ENCODE measurements at places on chromosomes 5 and 9.

DNA sequence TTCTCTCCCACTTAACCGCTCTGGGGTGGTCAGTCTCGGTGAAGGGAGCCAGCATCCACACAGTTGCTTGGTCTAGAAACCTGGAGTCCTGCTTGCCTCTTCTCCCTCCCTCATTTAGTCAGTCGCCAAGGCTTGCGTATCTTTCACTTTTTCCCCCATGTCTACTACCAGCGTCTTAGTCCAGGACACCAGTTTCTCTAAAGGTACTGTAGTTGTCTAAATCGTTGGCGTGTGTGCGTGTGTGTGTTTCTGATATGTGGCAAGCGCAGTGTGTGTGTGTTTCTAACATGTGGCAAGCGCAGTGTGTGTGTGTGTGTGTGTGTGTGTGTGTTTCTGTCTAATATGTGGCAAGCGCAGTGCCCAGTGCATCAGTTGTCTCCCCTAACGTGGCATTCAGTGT is 641 bp downstream of the ATP6V1G1 start:
- no peak for DNase-seq

DNA sequence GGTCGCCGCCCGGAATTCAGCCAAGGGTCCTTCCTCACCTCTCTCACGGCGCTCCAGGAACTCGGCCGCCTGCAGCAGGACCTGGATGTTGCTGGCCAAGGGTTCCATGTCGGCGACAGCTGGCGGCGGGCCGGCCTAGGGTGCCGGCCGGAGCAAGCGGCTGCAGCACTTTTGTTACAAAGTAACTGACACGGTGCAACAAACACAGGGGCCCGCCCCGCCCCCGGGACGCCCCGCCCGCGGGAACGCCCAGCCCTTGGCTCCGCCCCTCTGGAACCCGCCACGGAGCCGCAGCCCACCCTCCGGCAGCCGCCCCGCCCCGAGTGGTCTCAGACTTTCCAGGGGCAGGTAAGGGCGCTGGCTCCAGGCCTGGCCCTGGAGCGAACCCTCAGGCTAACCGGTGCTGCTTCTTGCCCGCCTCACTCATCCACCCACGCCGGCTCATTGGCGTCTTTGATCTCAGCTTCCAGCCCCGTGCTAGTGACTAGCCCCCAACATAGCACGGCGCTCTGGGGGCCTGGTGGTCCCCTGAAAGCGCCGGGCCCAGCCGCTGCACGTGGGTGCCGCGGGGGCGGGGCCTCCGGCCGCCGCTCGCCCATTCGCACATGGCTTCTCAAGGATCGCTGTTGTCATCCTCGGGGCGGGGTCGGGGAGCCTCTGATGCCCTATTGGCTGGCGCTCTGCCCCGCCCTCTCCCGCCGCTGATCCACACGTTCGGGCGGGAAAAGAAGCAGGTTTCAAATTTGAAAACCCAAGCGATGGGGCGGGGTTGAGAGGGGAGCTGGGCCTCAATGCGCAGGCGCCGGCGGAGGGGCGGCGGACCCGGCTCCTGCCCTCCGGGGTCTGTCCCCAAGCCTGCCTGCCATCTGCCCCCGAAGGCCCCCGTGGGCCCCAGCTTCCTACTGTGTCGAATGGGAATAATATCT is at the start of gene MXD3:
MXD3 (minus strand) TSS at position 176 of the 926 bp plus-strand sequence; CDS start at position 108, 68 bp downstream.
- DNase-seq, result peak; percentile 97

DNA sequence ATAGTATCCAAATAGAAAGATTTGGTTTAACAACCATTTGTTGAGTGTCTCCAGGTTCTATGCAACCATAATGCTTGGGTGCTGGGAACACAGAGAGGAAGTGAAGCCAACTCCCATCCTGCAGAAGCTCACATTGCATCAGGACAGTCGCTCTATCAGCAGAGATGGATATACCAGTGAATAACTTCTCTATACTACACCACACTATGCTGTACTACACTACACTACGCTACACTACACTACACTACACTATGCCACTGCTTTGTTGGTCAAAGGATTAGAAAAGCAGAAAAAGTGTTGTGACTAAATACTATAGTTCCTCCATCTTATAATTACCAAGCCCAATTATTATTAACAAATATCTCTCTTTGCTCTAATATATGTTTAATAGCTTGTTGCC is 89.2 kb upstream of the PRRC1 start:
- no peak for DNase-seq

DNA sequence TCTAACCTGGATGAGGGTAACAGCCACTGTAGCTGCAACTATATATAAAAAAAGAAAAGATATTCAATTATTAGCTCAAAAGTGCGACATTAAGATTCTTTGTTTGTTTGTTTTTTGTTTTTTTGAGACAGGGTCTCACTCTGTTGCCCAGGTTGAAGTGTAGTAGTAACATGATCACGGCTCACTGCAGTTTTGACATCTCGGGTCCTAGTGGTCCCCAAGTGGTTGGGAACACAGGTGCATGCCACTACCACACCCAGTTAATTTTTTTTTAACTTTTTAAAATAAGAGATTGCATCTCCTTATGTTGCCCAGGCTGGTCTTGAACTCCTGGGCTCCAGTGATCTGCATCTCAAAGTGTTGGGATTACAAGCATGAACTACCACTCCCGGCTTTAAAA is 61.8 kb downstream of the MEF2C start:
- DNase-seq, result no peak

DNA sequence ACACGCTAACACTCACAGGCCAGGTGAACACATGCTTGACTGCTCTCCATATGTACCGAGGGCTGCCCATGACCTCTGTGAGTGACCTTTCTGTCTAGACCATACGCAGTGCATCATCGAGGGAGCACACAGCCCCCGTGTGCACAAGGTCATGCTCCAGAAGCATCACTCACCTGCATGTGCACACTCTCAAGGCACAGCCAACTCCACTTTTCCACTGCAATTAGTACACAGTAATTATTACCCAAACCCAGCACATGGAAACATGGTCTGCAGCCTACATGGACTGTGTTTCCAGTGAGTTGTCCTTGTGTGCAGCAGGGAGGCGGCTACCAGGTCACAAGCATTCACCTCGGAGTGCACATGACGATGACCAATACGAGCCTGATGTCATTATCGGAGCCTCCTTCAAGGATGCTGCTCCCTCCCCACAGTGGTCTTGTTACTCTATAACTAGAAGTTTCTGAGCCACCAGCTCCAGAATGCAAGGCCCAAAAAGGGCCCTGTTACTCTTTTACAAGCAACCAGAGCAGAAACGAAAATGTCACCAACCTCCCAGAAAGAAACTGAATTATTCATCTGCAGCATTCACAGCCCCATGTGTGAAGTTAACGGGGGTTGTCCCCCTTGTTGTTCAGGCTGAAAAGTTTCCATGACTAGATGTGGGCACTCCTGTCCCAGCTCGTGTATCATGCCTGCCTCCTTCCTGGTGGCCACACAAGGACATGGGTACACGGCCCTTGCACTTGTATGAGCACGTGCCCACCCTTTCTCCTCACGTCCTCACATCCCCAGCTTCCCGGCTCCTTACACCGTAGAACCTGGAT is 31.2 kb downstream of the SEMA4D start:
- DNase-seq, result no peak

DNA sequence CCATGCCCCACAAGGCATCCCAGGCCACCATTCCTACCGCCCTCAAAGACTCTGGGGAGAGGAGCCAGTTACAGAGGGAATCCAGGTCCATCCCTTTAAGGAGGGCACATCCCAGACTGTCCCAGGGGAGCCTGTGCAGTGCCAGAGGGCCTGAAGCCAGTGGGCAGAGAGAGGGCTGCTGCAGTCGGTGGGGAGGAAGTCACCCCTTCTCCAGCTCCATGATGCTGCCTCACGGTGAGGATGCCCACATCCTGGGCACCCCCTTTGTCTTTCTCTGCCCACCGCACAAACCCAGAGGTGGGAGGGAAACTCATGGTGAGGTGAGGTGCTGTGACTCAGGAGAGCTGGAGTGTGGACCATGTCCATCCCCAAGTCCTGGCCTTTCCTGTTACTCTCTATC is 26.2 kb upstream of the ANKRD33B start:
- DNase-seq, result no peak

DNA sequence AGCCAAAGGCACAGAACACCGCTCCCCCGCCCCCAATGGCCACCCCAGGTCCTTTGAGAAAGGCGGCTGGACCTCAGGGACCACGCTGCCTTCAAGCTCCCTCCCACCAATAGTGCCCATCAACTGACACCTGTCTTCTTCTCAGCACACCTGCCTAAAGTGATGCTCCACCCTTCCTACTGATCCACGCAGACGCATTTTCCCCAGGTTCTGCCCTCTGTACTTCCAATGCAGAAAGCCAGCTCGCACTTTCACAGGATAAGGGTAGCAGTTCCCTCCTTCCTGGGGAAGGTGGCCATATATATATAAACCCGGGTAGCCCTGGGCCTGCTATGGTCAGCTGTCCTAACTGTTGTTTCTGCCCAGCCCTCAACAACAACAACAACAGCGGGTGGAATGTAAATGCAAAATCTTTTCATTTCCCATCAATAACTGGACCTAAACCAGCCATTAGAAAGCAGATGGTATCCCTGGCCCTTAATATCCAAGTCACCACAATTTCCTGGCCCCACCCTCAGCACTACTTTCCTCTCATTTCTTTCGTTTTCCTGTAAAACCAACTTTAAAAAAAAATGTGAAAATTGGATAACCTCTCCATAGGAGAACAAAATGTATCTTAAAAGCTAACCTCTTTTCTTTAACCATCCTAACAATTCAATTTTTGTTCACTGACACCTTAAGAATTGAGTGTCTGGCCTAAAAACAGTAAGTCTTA is 1.7 kb downstream of the GOLM1 start:
- no peak for DNase-seq

DNA sequence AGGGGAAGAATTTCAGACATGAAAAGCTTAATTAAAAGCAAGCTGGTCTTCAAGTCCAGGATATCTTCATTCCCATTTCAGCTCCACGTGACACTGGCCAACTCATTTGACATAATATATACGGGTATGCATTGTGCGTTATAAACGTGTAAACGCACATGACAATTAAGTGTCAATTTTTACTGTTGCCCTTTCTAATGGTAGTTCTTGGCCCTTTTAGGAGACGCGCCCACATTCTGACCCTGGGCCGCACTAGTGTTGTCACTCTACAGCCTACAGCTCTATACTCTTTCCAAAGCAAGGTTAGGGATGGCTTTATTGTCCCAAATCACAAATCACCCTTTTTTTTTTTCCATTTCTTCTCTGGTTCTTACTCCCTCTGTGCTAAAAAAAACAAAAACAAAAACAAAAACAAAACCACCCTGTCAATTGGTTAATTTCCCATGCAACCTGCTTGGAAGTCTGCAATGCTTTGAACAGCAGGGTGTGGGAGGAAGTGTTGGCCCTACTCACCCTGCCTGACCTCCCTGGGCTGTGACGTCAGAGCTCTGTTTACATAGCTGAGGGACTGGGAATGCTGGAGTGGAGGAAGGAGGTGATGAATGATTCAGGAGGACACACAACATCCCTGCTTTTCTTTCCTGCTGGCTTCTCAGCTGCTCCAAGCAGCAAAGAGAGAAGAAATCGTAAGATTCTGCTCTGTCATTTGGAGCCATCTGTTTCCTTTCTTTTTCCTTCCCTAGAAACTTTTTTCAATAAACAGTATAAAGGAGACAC is 19.3 kb downstream of the RFK start:
- DNase-seq, result no peak

DNA sequence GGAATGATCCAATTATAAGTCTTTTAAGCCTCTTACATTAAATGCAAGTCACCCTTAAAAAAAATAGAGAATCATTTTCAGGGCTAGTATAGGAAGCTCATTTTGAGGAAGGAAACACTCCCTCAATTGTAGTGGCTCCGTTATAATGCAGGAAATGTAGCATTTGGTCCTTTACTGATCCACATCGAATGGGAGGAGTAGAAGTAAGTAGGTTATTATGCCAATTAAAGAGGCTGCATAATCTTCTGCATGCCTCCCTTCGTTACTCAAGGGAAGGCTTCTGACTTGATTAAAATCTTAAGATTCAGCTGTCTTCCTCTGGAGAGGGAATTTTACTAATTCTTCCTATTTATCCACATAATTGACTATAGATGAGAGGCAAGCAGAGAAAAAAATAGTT is 579.2 kb upstream of the COX7C start:
- DNase-seq, result no peak

GRCh38 chr5:101643794-101644193 is 652.3 kb downstream of the SLCO4C1 start:
- DNase-seq, result no peak

Measured in neuronal stem cell (in vitro differentiated cells).